Activated CD8-positive, alpha-beta memory T cell treated with anti-CD3 and anti-CD28 coated beads for 4 hours (primary cell): ENCODE measurements at places on chromosomes 5 and 9.

DNA sequence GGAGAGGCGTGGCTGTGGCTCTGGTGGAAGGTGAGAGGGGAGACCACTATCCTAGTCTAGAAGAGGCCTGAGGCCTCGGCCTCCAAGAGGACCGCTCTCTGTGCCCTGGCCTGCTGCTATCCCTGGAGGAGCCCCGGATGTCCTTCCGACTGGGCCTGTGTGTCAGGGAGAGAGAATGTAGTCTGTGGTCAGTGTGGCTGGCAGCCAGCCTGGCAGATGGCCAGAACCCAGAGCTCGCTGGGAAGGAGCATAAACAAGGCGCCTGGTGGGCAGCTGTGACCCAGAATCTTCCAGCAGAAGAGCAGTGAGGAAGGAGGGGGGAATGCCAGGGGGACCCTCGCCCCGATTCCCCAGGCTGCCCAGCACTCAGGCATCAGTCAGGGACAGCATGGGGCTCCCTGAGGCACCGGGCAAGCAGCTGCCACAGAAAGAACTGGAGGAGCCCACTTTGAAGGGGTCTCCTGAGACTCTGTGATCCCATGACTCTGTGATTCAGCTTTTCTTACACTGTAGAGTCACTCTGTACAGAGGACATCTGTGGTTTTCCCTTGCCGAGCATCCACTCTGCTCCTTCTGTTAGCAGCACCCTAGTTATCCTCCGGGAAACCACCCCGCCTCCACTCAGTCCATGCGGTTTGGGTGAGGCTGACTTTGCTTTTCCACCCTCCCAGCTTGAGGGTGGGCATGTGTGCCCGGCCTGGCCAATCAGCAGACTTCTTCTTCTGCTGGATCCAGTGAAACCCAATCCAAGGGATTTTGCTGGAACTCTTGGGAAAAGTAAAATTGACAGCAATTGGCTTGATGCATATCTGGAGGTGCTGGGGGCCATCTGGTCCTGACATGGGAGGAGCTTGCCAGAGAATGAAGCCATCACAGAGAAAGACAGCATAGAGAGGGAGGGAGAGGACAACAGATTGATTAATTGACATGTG, 46.2 kb upstream of the PWWP2A start:
- no peak for DNase-seq

GRCh38 chr9:112900901-112901300, 10.2 kb upstream of the SLC46A2 start:
- no peak for DNase-seq

DNA sequence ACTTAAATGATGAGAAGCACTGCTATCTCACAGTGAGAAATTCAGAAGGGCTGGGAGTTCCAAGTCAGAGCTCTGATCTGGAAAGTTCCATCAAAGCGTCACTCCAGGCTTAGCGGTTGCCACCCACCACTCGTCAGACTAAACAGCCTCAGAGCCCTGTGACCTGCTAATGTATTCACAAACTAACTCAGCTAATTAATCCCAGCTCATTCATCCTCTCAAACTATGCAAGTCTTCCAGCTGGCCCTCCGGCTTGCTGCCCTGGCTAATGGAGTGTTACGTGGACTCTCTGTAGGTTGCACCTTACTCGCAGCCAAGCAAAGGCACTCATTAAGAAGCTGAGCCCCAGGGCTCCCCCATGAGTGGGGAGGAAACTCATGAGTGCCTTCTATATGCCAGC, 82.2 kb upstream of the GABRP start:
- DNase-seq = no peak

DNA sequence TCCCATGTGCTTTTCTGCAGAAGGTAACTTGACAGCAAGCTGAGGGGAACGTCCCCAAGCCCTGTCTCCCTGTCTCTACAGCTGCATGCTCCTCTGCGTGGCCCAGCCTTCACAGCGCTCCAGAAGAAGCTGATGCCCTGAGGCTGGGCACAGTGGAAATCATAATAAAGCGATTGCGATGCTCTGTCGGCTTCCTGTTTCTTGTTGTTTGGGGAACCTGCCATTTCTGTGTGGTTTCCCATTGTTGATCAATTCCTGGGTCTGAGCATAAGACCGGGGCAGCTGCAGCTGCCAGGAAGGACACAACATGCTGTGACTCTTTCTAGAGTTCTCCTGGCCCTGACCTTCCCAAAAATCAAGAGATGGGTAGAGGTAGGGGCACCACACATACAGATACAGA, 7.2 kb upstream of the DNAJB5 start:
- DNase-seq = no peak

- DNase-seq = no peak
Measured at GRCh38 chr5:14699807-14700400, 35.4 kb downstream of the OTULIN start.

GRCh38 chr5:61534481-61535267, 202.6 kb downstream of the ZSWIM6 start:
- no peak for DNase-seq

DNA sequence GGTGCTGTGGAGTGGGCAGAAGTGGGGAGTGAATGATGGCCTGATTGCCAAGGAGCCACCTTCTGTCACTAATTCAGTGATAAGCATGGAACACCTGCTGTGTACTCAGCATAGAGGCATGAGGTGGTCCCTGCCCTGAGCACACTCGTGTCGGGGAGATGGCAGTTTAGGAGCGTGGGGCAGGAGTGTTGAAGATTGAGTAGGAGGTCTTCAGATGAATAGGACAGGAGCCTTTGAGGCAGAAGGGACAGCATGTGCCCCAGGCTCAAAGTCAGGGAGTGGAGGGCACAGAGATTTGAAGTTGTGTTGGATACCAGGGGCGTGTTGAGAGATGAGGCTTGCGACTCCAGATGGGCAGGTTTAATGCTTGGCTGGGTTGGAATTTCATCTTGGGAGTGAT, 55.0 kb downstream of the ZNF618 start:
- DNase-seq = no peak

DNA sequence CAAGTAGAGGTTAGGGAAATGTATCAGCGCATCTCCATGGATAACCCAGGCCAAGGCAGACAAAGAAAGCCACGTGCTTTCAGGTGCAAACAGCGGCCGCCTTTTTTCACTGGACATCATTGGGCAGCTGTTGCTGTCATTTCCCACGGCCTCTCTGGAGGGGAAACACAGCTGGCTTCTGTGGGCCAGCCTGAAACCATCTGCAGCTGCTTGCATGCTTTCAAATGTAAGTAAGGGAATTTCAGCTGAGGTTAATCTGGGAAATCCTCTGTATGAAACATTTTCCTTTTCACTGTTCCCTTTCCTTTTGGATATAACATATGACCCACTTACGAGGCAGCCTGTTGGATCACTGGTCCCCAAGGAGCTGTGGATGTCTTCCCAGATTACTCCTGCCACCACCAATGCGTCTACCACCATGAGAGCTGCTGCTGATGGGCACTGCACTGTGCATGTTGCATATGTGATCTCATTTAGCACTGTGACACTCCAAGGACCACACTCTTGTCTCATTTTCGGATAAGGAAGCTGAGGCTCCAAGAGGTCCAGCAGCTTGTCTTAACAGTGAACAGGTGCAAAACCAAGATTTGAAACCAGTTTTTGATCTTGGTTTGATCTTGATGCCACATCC, 106.3 kb downstream of the C9orf152 start:
- DNase-seq = no peak

DNA sequence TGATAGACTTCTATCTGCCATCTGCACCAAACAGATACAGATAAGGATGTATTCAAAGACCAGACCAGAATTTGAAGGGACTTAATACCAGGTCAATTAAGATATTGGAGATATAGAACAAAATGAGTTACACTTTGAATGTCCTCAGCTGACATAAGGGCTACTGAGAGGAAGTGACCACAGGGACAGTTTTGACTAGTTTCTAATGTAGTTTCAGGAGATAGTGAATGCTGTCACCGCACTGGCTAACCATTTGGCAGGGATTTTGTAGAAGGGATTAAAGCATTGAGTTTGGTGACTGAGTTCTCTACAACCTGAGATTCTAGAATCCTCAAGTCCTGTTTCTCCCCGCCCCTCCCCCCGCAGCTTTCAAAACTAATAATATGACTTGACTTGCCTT, 22.7 kb downstream of the CCNH start:
- no peak for DNase-seq

DNA sequence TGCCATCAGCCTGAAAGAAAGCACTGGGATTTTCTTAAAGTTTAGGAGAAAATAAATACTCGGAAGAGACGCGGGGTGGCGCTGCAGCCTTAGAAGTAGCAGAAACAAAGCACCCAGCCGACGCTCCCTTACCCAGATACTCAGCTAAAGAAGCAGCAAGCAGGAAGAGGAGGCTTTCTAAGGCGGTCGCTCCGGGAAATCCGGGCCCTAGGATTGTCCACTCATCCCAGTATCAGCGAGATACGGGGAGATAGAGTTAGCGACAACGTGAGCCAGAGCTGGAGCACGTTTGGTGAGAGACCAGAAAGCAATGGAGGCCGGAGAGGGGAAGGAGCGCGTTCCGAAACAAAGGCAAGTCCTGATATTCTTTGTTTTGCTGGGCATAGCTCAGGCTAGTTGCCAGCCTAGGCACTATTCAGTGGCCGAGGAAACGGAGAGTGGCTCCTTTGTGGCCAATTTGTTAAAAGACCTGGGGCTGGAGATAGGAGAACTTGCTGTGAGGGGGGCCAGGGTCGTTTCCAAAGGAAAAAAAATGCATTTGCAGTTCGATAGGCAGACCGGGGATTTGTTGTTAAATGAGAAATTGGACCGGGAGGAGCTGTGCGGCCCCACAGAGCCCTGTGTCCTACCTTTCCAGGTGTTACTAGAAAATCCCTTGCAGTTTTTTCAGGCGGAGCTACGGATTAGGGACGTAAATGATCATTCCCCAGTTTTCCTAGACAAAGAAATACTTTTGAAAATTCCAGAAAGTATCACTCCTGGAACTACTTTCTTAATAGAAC, at the start of gene PCDHB2:
Gene PCDHB2, plus strand, starts transcription at position 135 of the 782 bp plus-strand sequence. Its CDS starts 176 bp downstream, at position 311.
- DNase-seq = no peak
